ENCODE measurements at places on chromosomes 6 and 20. TPM values are rescaled to one million over a fixed set of nuclear protein-coding genes. Genes with fewer than 3 reads are reported as not detected.

DNA sequence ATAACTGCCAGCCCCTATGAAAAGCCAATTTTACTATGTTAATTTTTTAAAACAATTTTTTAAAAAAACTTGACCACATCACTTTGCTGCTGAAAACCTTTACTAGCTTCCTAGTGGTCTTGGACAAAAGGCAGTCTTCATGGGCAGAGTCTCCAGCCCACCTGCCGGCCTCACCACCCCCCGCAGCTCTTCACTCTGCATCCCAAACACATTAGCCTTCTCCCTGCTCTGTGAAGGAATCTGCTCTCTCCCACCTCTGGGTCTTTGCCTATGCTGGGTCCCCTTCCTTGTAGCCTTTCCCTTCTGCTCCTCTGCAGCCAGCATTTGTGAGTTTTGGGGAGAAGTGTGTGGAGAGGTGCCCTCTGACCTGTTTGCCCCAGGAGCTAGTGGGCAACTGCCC, 170.7 kb upstream of the MLN start:
- H3K4me3 ChIP-seq, result no peak overlapping the region
- H3K4me1 ChIP-seq, result no peaks in the 10 kb centered on the region
- H3K27me3 ChIP-seq, result peaks cover 63% of the 10 kb centered on the region
- H3K27ac ChIP-seq, result no peak overlapping the region

DNA sequence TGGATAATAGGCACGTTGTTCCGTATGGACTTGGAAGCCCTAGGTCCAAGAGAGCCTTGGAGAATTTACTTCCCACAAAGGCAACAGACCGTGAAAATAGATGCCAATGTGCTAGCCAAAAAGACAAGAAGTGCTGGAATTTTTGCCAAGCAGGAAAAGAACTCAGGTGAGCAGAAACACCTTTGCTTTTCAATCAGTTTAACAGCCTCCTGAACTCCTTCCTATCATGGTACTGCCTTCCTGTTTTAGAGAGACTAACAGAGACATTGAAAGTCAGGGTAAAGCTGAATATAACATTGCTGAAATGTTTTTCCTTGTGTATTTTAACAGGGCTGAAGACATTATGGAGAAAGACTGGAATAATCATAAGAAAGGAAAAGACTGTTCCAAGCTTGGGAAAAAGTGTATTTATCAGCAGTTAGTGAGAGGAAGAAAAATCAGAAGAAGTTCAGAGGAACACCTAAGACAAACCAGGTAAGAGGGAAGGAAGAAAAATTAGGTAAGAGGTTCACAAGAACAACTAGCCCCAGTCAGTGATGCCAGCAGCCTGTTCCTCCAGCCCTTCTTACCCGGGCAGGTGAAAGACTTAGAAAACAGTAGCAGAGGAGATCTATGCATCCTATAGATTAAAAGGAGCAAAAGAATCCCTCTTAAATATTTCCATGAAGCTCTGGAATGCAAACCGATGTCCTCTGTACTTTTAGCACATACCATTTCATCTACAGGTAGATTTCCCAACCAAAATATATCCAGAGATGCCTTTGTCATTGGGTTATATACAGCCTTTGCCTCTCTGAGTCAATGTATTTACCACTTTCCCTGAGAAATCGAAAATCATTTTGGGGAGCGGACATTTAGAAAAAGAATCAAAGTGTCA, 4.0 kb downstream of the EDN1 start:
- no peaks in the 10 kb centered on the region for H3K36me3 ChIP-seq
- no peak overlapping the region for H3K4me3 ChIP-seq
- no peak for DNase-seq
- H3K27ac ChIP-seq, result no peak overlapping the region
- peaks cover 12% of the 10 kb centered on the region for H3K4me1 ChIP-seq

DNA sequence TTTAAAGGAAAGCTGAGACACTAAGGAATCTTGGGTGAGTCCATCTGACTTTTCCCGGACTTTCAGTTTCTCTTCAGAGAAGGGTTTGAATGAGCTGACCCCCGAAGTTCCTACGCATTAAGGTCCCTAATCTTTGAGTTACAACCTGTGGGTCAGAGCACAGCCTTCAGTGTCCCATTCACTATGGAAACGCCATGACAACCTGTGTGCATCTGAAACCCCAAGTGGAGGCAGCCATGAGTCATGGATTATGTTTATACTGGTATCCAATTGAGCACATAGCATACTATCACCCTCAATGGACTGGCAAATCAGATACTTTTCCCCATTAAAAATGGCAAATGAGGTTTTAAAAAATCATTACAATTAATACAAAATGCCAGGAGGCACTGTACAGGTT, 11.4 kb downstream of the MYLK4 start:
- peaks cover 5% of the 10 kb centered on the region for H3K27me3 ChIP-seq
- H3K27ac ChIP-seq, result no peak overlapping the region
- no peak for DNase-seq
- H3K36me3 ChIP-seq, result no peaks in the 10 kb centered on the region
- peaks cover 4% of the 10 kb centered on the region for H3K4me1 ChIP-seq
- H3K4me3 ChIP-seq, result no peak overlapping the region

- no peak for DNase-seq
- H3K36me3 ChIP-seq, result peaks cover 41% of the 10 kb centered on the region
Measured at GRCh38 chr20:3898639-3899038, 9.5 kb downstream of the PANK2 start.

DNA sequence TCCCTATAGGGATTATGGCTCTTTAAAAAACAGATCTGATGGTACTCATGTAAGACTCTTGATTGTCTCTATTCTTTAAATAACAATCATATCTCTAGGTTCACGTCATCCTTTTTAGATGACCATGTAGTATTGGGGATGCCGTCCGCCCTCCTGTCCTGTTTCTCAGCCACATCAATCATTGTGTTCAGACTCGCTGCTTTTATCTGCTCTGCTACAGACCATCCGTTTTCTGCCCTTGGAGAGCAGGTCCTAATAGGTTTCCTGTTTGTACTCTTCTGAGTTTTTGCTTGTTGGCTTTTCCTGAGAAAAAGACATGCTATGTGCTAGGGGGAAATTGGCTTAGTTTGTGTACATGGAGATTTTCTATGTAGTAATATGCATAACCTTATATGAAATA, 76.8 kb downstream of the SASH1 start:
- H3K27me3 ChIP-seq, result peaks cover 8% of the 10 kb centered on the region
- no peaks in the 10 kb centered on the region for H3K36me3 ChIP-seq
- H3K27ac ChIP-seq, result no peak overlapping the region
- DNase-seq, result no peak
- H3K4me1 ChIP-seq, result no peaks in the 10 kb centered on the region

DNA sequence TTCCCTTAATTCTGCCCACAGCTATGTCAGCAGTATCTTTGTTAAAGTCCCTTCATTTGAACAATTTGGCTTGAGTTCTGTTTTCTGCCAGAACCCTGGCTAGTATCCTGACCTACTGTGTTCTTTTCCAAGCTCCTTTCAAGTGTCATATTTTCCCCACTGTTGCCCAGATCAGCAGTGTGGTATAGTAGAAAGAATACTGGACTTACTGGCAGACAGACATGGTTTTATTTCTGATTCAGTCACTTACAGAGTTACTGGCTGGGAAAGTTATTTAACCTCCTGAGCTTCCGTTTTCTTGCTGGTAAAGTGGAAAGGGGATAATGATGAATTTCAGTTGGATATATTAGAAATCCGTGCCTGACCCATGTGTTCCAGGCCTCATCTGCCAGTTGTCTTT, 39.8 kb upstream of the RAB23 start:
- H3K27ac ChIP-seq, result no peak overlapping the region
- DNase-seq, result no peak
- no peak overlapping the region for H3K4me3 ChIP-seq
- H3K27me3 ChIP-seq, result peaks cover 2% of the 10 kb centered on the region
- no peaks in the 10 kb centered on the region for H3K36me3 ChIP-seq

DNA sequence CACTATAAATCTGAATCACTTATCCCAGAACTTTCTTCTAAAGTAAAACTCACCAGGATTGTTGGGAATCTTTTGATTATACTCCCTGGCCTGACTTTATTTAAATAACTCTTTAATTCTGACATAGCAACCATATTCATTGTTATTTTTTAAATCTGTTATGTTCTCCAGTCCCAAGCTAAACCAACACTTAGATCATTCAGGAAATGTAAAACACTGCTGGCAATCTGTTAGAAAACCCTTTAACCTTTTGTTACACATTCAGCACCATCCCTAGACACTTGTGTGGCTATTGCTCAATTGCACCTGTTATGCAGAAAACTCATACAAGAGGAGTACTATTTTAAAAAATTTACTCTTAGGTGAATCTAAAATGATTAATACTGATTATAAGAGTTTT, 101.8 kb upstream of the NHSL1 start:
- no peak overlapping the region for H3K27ac ChIP-seq
- H3K4me3 ChIP-seq, result no peak overlapping the region
- DNase-seq, result no peak
- H3K36me3 ChIP-seq, result no peaks in the 10 kb centered on the region

- no peak overlapping the region for H3K27ac ChIP-seq
- no peaks in the 10 kb centered on the region for H3K27me3 ChIP-seq
- no peak for DNase-seq
- H3K4me3 ChIP-seq, result no peak overlapping the region
- H3K36me3 ChIP-seq, result no peaks in the 10 kb centered on the region
Measured at GRCh38 chr6:22601984-22602383, 32.6 kb downstream of the HDGFL1 start.

GRCh38 chr20:44467289-44467883, 8.3 kb upstream of the TTPAL start:
- H3K36me3 ChIP-seq, result no peaks in the 10 kb centered on the region
- DNase-seq, result no peak
- no peak overlapping the region for H3K27ac ChIP-seq
- H3K27me3 ChIP-seq, result peaks cover 2% of the 10 kb centered on the region

DNA sequence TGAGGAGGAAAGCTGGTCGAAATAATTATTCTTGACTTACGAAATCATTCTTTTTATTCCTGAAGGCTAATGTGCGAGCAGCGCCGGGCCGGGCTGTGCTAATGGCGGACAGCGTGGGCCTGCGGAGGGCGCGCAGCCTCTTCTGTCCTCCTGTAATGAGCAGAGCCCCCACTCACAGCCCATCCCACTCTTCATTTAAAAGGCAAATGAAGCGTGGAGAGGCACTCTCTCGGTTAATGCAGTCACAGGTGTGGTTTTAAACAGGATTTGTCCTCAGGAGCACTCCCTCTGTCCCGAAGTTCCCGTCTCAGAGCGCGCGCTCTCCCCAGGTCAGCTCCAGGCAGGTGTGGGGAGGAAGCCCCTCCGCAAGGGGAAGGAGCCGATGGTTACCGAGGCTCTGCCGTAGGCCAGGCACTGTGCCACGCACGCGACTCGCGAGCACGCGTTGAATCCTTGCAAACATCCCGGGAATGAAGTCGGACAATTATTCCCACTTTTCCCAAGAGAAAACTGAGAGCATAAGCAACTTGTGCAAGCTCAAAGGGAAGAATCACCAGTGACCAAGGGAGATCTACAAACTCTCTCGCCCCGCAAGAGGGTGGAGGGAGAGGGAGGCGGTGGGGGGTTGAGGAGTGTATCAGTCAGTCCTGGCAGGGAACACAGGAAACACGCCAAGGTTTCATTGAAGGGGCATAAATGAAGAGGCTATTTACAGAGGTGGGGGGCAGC, 35.5 kb upstream of the ZFAND3 start:
- peak overlapping the region; percentile 49 for H3K4me3 ChIP-seq
- DNase-seq, result no peak
- peaks cover 43% of the 10 kb centered on the region for H3K27me3 ChIP-seq
- no peak overlapping the region for H3K27ac ChIP-seq
- H3K4me1 ChIP-seq, result peaks cover 11% of the 10 kb centered on the region
- H3K36me3 ChIP-seq, result no peaks in the 10 kb centered on the region

GRCh38 chr6:22636452-22636851, 67.1 kb downstream of the HDGFL1 start:
- no peaks in the 10 kb centered on the region for H3K4me1 ChIP-seq
- no peak for DNase-seq
- H3K27ac ChIP-seq, result no peak overlapping the region
- no peaks in the 10 kb centered on the region for H3K36me3 ChIP-seq
- H3K27me3 ChIP-seq, result no peaks in the 10 kb centered on the region

- no peak for DNase-seq
- H3K27me3 ChIP-seq, result peaks cover 2% of the 10 kb centered on the region
- H3K27ac ChIP-seq, result no peak overlapping the region
- peaks cover 3% of the 10 kb centered on the region for H3K36me3 ChIP-seq
- H3K4me1 ChIP-seq, result peaks cover 5% of the 10 kb centered on the region
Measured at GRCh38 chr6:117534974-117535373, 52.5 kb downstream of the DCBLD1 start.

GRCh38 chr6:70371454-70372105, 41.7 kb upstream of the FAM135A start:
- no peaks in the 10 kb centered on the region for H3K4me1 ChIP-seq
- no peak overlapping the region for H3K27ac ChIP-seq
- no peak overlapping the region for H3K4me3 ChIP-seq
- no peaks in the 10 kb centered on the region for H3K36me3 ChIP-seq
- DNase-seq, result no peak

DNA sequence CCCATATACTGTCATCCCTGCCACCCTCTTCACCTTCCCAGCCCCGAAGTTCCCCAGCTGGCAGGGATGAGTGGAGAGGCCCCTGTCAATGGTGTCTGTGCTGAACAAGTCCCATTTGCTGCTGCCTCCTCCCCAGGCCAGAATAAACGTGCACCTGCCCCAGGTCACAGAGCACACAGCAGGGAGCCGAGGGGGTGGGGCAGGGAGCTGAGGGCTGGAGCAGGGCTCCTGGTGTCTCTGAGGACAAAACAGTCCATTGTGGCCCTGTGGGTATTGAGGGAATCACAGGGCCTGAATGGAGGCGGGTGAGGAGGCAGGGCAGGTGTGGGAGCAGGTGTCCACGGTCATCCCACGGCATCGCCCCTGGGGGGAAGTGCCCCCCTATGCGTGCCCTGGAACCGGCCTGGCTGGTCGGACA, 55.8 kb downstream of the SNAI1 start:
- DNase-seq, result no peak
- H3K27ac ChIP-seq, result no peak overlapping the region
- no peak overlapping the region for H3K4me3 ChIP-seq
- H3K4me1 ChIP-seq, result no peaks in the 10 kb centered on the region
- peaks cover 4% of the 10 kb centered on the region for H3K27me3 ChIP-seq

GRCh38 chr6:133952815-133953633, at the start of gene TBPL1:
Gene TBPL1 (plus strand): TSS chr6:133953224. CDS start chr6:133980126, 26,902 bp downstream.
- peak; percentile 94 for DNase-seq
- peak within 1 kb of the TSS; percentile 97 for H3K4me3 ChIP-seq
- H3K27me3 ChIP-seq, result peaks cover 2% of the 10 kb centered on the region
- H3K4me1 ChIP-seq, result peaks cover 38% of the 10 kb centered on the region
- H3K27ac ChIP-seq, result peak within 1 kb of the TSS; percentile 88

MOXD1 gene
- not detected for total RNA-seq

MAFB gene
- total RNA-seq, result 0.40 TPM

DDX43 gene
- 0.77 TPM for total RNA-seq

CHRNA4 gene
- not detected for total RNA-seq

TSHZ2 gene
- 0.18 TPM for total RNA-seq

OSER1 gene
- 30.5 TPM for total RNA-seq

CPNE5 gene
- 0.79 TPM for total RNA-seq

TMEM244 gene
- total RNA-seq, result 0.73 TPM

ADTRP gene
- total RNA-seq, result 2.0 TPM

FIG4 gene
- total RNA-seq, result 9.0 TPM

Data from activated CD8-positive, alpha-beta memory T cell treated with anti-CD3 and anti-CD28 coated beads, Interleukin-2, amount 10 ng/mL, durations not matched to agents 7 days and 5 days (primary cell).